ENCODE measurements at places on chromosomes 13 and 19.
A peak's percentile ranks its signal among the peaks of the same experiment; 100 is the strongest.

DNA sequence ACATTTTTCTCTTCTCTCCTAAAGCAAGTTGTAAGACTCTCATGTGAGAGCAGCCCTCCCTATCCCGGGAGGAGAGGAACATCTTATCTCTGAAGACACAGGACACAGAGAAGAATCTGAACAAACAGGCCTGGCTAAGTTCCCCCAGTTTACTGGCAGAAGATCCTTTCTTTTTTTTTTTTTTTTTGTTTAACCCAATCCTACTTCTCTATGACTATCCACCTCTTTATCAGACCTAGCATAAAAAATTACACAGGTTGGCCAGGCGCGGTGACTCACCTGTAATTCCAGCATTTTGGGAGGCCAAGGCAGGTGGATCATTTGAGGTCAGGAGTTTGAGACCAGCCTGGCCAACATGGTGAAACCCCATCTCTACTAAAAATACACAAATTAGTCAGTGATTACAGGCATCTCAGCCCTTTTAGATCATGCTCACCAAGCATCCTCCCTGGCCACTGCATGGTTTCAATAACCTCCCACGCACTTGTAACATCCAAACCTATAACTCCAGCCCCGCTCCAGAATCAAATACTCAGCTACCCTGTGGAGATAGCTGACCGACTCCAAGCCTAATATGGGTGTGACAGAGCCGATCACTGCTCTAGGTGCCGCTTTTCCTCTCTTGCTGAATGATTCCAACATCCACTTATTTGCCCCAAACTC, 27.3 kb upstream of the MUC16 start:
- no peak for DNase-seq

DNA sequence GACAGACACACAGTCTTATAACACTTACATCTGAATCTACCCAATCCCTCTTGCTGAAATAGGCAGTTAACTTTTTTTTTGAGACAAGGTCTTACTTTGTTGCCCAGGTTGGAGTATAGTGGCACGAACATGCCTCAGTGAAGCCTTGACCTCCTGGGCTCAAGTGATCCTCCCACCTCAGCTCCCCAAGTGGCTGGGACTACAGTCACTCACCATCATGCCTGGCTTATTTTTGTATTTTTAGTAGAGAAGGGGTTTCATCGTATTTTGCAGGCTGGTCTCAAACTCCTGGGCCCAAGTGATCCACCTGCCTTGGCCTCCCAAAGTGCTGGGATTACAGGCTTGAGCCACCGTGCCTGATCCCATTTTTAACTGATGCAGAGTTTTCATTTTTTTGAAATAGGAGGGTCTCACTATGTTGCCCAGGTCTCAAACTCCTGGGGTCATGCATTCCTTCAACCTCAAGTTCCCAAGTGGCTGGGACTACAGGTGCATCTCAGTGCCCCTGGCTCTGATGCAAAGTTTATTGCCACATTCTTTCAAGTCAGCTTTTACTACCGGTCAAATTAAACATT, 7.6 kb downstream of the ELF1 start:
- no peak for DNase-seq

- peak; percentile 52 for DNase-seq
These were observed 147.4 kb downstream of the PTPRS start for GRCh38 chr19:5193192-5193591.

GRCh38 chr13:23707674-23708073, 137.5 kb downstream of the TNFRSF19 start:
- DNase-seq, result no peak

DNA sequence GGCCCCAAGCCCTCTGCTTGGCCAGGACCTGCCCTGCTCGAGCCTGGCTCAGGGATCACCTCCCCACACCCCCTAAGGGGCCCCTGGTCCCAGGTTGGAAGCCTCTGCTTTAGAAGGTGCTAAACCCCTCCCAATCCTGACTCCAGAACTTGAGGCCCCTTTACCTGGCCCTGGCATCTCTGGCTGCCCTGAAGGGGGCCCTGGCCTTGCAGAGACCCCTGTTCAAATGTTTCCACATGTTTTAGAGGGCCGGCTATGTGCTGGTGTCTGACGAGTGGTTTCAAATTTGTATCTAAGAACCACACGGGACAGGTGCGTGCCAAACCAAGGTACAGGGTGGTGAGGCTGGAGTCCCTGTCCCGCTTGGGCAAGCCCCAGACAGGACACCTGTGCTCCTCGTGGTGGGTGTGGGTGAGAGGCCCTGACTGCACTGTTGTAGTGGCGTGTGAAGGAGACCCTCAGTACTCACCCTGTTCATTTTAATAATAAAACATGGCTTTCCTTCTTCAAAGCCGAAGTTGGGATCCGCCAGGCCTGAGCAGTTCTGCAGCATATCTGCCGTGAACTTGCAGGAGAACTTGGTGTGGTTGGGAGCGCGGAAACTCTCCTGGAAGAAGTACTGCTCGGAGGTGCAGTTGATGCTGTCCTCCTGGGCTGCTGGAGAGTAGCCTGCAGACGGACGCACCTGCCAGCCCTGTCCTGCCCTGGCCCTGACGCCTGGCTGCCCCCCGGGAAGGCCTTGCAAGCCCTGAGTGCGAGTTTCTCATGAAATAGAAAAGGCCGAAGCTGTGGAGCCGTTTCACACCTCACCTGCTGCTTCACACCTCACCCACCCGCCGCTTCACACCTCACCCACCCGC, 5.4 kb downstream of the ATP4B start:
- DNase-seq, result no peak

DNA sequence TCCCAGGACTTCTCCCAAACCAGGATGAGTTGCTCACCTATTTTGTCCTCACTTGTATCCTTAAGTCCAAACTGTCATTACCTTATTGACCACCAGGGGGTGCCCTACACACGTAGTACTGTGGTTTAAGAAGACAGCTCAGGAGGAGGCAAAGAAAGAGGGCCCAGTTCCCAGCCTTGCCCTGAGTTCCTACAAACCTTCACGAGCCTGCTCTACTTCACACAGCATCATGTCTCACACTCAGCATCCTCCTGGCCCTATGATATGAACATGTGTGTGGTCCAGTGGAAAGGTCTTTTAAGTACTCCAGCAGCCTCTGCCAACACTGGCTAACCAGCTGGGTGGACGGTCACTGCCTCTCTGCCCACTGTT, 8.1 kb upstream of the ZNF784 start:
- DNase-seq, result peak; percentile 94

- DNase-seq, result no peak
These were observed 8.3 kb downstream of the HMGB1 start for GRCh38 chr13:30457306-30457891.

- DNase-seq, result no peak
These were observed 229.7 kb downstream of the KCNRG start for GRCh38 chr13:50244713-50245574.

- DNase-seq, result no peak
These were observed 258.6 kb upstream of the DACH1 start for GRCh38 chr13:72125561-72125960.

GRCh38 chr19:56566904-56567273, 379 bp upstream of the ZNF470 start:
- no peak for DNase-seq

- DNase-seq, result no peak
These were observed 4.5 kb upstream of the RAB3A start for GRCh38 chr19:18208098-18208951.

DNA sequence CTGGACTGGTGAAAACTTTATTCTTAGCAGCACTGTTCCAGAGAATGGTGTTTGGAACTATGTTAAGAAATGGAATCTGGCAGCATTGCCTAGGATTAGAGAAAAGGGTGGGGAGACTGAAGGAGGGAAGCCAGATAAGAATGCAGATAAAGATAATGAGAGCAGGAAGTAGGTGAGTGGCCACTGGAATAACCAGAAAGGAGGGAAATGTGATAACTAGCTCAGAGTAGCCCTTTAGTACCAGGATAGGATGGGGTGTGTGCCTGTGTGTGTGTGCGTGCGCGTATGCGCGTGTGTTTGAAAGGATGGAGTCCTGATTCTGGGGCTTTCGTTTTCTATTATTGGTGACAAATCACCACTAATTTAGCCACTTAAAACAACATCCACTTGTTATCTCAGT, 33.4 kb upstream of the FRY start:
- DNase-seq, result no peak

- DNase-seq, result no peak
These were observed 246.6 kb upstream of the MAB21L1 start for GRCh38 chr13:35723053-35723461.

Measured in iPS DF 6.9 (cell line).